Mammary epithelial cell (primary cell): ENCODE measurements at places on chromosomes 2 and 18. TPM values are rescaled to one million over a fixed set of nuclear protein-coding genes. Genes with fewer than 3 reads are reported as not detected.
A peak's percentile ranks its signal among the peaks of the same experiment; 100 is the strongest.

GRCh38 chr18:77039196-77040130, 93.1 kb downstream of the MBP start:
- DNase-seq = peak; percentile 23

DNA sequence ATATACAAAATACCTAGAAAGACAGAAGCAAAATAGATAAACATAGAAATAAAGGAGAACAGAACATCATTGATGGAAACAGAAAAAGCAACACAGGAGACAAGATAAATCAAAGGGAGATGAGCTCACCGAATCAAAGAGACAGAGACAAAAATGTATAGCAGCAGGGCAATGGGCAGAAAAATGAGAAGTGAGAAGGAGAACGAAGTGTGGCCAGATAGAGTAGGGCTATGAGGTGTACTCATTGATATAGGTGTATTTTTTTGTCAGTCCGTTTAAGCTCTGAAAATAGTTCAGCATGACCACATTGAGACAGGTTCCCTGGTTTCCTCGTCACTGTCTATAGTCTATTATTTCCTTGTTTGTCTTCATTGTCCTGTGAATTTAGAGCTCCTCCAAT, 55.1 kb downstream of the SP100 start:
- DNase-seq = no peak

DNA sequence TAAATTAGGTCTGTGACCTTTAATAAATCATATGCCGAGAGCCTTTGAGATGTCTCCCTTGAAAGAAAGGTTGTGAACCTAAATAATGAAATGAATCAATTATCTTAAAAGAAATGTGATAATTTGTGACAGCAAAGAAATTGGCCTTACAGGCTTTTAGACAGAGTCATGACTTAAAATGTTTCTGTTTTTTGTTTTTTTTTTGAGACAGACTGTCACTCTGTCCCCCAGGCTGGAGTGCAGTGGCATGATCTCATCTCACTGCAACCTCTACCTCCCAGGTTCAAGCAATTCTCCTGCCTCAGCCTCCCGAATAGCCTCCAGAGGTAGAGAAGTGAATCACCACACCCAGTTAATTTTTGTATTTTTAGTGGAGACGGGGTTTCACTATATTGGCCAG, 898.0 kb downstream of the CNTNAP5 start:
- no peak for DNase-seq

GRCh38 chr2:144501118-144501517, 18.8 kb downstream of the ZEB2 start:
- DNase-seq = no peak

- DNase-seq = no peak
Measured at GRCh38 chr2:69111076-69111475, 98.1 kb downstream of the ANTXR1 start.

DNA sequence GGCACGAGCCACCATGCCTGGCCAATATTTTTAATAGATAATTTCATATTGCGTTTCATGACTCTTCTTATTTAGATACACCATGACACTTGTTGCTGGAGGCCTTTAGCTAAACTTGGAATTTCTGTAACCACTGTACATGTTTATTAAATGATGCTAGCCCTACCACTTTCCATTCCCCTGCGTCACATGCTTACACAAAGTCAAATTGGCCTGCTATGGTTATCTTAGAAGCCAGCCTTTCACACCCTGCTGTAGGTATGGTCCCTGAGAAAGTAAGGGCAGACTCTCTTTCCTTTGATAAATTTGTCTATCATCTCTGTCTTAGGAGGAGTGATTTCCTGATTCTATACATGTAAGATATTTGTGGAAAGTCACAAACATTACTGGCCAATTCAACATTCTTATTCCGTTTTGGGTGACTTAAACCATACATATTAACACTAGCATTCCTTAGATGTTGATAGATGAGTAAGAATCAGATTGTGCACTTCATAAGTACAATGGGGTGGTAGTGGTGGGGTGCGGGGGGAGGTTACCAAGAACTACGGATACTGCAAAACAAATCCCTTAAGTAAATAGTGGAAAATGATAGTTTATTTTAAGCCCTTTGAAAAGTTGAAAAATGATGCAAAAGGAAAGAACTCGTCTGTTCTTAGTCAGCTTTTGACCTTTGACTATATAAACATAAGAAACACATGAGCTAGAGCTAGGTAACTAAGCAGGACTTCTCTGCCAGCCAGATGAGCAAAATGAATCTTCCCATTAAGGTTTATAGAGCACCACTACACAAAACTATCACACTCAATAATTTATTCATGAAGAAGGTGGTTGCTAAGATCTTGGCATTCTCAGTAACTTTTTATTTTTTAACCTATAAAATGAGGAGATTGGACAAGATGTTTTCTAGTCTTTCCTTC, 7.9 kb upstream of the NDUFV2 start:
- DNase-seq = no peak

DNA sequence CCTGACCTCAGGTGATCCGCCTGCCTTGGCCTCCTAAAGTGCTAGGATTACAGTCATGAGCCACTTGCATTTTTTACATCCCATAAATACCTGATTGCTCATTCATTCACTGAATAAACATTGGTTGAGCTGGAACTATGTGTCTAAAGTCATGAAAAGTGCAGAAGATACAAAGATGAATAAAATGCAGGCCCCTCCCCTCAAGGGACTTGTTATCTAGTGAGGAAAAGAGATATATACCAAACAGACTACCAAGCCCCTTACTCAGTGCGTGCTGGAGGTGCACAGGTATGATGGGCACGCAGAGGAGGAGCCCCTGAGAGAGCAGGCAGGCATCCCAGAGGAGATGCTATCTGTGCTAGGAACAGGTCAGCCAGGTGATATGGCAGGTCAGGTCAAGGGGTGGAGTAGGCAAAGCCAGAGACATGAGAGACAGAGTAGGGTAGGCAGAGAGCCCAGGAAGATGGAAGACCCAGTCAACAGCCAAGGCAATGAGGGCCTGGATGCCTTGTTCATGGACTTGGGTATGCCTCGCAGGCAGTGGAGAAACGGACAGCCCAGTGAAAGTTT, 7.7 kb downstream of the FHL2 start:
- no peak for DNase-seq

DNA sequence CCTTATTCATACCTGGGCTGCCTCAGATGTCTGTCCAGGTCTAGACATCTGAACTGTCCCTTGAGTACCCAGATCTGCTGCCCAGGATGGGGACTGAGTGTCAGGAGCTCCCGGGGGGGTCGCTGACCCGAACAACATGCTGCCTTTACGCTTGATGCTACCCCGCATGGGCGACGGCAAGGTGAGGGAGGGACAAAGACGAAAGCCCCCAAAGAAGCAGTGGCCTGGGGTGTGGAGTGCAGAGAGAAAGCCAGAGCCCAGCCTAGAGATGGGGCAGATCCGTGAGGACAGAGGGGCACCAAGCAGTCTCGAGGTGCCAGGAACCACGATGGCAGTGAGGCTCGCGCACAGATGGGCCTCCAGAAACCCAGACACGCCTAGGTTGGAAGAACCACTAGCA, 234.7 kb downstream of the ATAD2B start:
- no peak for DNase-seq

DNA sequence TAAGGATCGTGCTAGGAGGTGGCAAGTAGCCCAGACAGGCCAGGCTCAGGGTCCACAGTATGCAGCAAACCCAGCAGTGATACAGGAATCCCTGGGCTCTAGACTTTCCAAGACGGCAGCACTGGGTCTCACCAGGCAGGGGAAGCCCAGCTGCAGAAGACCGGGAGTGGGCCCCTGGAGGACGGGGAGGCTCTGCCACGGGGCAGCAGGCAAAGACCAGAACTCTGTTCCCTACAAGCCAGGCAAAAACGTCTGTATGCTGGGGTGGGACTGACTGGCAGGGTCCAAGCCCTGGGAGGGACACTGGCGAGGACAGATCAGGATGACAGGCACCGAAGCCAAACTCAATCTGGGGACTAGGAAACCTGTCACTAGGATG, 98.9 kb upstream of the SEC11C start:
- DNase-seq = no peak

DNA sequence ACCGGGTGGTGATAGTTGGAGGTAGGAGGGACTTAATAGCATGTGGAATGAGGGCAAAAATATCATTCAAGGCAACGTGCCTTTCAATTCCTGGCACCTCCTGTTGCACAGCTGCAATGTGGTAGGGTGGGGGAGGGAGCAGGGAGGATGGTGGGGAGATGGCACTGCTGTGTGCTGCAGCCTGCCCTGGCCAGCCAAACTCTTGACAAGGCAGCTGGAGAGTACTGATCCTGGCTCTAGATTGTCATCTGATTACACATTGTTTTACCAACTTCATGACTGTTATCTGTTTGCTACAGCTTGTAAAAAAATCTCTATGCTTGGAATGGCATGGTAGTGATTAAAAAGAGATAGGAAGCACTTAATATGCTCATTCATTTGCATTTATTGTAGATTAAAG, 47.7 kb downstream of the PLCL1 start:
- no peak for DNase-seq

DNA sequence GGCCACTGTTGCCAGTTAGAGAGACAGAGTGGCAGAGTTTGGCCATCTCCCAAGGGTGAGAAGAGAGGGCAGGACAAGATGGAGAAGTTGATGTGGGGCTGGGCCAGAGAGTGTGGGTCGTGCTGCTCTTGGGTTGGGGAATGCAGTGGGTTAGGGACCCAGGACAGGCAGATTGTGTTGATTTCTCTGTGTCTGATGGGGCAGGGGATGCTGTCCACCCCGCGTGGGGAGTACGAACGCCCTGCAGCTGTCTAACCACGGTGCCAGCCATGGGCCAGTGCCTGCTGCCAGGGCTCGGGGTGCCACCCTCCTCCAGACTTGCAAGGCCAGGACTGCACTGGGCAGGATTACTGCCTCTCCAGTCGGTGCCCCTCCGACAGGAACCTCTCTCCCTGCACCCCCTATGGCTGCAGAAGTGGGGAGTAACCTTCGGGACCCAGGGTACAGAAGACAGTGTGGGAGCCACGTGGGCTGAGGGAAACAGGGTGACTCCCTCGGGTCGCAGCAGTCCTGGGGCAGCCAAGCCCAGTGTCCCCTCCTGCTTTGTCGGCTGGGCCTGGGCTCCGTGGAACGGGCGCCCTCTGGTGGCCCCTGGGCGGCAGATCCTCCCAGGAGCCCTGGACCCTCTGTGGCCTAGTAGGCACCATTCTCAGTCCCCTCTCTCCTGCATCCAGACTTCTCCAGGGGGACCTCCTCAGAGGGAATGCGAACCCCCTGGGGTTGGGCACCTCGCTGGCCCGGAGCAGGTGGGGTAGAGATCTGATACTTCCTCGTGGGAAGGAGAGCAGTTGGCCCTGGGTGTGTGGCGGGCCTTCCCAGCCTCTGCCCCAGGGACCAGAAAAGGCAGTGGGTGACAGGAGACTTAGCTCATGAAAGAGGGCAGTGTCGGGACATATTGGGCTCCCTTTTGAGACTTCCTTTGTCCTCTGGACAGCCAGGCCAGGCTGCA, 2.7 kb downstream of the GPC1 start:
- peak; percentile 60 for DNase-seq

GRCh38 chr2:234914371-234915154, 37.3 kb upstream of the SH3BP4 start:
- no peak for DNase-seq

- peak; percentile 48 for DNase-seq
Measured at GRCh38 chr2:43455731-43456642, 139.9 kb downstream of the THADA start.

DNA sequence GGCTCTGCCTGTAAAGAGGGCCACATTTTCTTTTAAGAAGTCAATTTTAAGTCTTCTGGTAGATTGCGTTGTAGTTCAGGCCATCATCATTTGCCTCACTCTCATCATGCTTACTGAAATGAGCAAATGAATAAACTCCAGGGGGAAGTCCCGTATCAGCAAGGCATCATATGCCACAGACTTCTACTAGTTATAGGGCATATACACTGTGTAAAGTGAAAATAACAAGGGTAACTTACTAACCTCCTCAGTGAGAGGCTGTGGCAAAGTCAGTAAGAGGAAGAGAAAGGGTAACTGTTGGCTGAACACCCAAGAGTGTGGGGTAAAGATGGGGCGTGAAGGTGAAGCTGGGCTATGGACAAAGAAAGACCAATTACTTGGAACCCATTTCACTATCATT, 456.2 kb downstream of the SPAG16 start:
- DNase-seq = no peak

GRCh38 chr2:212959471-212960117, 191.8 kb downstream of the IKZF2 start:
- DNase-seq = no peak

DNA sequence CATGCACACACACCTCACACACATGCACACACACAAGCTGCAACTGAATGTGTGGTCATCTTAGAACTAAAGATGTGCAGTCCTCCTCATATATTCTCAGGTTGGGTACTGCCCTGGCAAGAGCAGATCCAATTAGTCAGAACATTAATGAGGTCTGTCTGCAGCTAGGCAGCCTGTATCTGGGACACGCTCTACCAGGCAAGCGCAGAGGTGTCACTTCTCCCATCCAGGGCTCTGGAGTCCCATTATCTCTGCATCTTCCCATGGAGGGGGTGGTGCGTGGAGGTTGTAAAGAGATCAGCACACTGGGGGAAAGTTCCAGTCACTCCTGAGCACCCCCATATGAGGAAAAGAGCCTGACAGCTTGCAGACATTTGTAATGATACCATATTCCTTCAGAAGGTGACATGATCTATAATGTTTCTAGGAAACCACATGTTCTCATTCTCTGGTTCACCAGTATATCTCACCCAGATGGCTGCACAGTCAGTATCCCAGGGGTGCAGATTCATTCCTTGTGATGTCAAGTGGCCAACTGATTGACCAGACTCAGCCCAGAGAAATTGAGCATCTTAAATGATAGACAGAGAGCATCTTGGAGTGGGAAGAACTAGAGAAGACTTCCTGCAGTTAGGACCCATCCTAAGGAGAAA, 95.4 kb downstream of the RTN4 start:
- no peak for DNase-seq

DNA sequence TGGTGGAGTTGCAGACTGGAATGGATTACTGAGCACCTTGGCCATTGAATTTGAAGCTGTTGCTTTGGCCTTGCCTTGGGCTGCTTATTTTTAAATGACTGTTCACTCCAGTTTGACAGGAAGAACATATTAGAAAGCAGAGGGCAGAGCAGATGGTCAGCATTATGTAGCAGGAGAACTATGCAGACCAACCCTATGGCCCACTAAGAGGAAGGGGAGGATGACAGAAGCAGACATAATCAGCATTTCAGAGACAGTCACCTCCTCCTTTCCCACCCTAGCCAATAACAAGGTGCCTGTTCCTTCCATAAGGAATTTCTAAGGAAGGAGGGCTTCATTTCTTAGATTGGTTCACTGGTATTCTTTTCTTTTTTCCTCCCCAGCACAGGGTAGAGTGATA, 2.4 kb downstream of the CHRNA1 start:
- no peak for DNase-seq

DNA sequence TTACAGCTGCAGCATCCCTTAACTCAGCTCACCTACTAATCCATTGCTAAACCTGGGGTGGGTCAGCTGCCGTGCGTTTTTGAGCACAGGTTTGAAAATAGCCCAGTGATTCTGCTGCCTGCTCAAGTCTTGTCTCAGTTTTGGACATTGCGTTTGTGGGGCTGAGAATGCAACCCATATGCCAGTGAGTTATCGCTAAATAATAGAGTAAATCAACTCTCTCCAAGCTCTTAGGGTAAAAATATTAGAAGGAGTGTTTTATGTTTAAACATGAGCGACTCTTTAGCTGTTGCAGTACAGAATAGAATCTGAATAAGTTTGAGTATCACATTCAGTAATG, 2.1 kb downstream of the TSHZ1 start:
- no peak for DNase-seq

Gene CPLX4
- total RNA-seq = not detected

Gene RBM44
- total RNA-seq = 0.14 and 0.27 TPM in 2 replicates

Gene SF3B1
- total RNA-seq = 143 and 153 TPM in 2 replicates

Gene SERPINE2
- 490 TPM for total RNA-seq

Gene TNFAIP6
- total RNA-seq = 0.50 TPM

Gene NPHP1
- 6.6 and 7.8 TPM in 2 replicates for total RNA-seq

Gene RAMP1
- total RNA-seq = 3.7 TPM

Gene MFF
- 44.2 TPM for total RNA-seq
